Naive thymus-derived CD4-positive, alpha-beta T cell (primary cell): ENCODE measurements at places on chromosomes 11 and 22. TPM values are rescaled to one million over a fixed set of nuclear protein-coding genes. Genes with fewer than 3 reads are reported as not detected.

- DNase-seq, result no peak
- no peak overlapping the region for H3K27ac ChIP-seq
- no peak overlapping the region for H3K4me3 ChIP-seq
Observed at GRCh38 chr11:581342-581741, 5.1 kb downstream of the PHRF1 start.

DNA sequence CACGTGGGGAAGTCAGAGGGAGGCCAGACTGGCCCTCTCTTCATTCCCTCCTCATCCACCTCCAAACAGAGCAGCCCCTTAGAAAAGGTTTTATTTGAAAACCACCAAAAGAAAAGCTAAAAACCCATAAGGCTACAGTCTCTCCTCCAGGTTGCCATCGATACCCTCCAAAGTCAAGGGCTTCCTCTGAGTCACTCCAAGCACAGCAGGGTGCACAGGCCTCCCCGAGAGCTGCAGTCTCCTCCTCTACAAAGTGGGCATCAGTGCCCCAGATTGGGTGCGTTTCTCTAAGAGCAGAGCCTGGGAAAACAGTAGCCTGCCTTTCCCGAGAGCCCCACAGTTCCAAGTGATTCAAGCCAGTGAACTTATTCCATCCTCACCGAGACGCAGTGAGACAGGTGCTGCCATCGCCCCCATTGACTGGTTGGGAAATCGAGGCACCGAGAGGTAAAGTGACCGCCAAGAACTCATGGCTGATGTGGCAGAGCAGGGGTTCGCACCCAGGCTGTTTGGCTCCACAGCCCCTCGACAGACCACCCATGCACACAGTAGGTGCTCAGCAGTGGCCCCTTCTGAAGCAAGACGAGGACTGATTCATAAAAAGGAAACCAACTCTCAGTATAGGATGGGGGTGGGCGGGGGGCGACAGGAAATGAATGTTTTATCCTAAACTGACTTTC lies 91.7 kb upstream of the SHISAL1 start:
- DNase-seq, result no peak
- no peaks in the 10 kb centered on the region for H3K4me1 ChIP-seq
- H3K27me3 ChIP-seq, result no peaks in the 10 kb centered on the region
- H3K4me3 ChIP-seq, result no peak overlapping the region

DNA sequence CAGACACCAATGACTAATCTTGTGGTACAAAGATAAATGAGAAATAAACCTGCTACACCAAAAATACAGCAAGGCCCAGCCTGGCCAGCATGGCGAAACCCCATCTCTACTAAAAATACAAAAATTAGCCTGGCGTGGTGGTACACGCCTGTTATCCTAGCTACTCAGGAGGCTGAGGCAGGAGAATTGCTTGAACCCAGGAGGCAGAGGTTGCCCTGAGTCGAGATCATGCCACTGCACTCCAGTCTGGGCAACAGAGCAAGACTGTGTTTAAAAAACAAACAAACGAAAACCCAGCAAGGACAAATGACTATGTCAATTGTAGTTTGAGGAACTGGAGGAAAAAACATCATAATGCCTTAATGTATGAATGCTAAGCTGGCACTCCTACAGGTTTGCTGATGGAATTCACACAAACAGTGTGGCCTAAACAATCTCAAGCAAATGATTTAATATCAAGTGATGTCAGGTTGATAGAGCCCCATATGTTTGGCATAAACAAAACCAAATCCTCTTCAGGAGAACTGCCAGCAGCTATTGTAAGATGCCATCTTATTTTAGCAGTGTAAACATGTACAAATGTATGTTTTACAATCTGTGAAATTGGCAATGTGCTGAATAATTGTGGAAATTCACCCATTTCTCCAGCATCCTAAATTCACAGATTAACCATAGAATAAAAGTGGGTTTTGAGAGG lies 20.0 kb downstream of the MMP7 start:
- no peaks in the 10 kb centered on the region for H3K36me3 ChIP-seq
- no peak overlapping the region for H3K27ac ChIP-seq
- DNase-seq, result no peak
- no peak overlapping the region for H3K4me3 ChIP-seq
- no peaks in the 10 kb centered on the region for H3K4me1 ChIP-seq
- H3K27me3 ChIP-seq, result no peaks in the 10 kb centered on the region

GRCh38 chr11:20608934-20609333 lies 9.5 kb downstream of the SLC6A5 start:
- H3K36me3 ChIP-seq, result no peaks in the 10 kb centered on the region
- H3K27ac ChIP-seq, result no peak overlapping the region
- DNase-seq, result no peak
- no peaks in the 10 kb centered on the region for H3K4me1 ChIP-seq

DNA sequence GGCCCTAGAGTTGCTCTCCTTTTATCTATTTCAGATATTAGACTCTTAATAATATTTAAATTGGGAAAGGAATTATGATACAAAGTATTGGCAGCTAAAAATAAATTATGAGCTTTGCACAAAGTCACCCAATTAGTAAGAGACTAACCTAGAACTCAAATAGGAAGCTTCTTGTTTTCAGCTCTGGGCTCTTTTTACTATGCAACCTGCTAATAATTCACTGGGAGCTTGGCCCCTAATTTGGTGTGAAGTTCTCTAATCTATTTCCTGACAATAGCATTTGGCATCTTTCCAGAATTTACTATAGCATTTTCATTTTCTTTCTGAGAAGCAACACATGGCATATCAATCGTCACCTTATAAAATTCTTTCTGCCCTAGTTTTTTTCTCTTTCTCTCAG lies 727.7 kb upstream of the ANO5 start:
- DNase-seq, result no peak
- no peaks in the 10 kb centered on the region for H3K27me3 ChIP-seq
- H3K4me3 ChIP-seq, result no peak overlapping the region
- H3K4me1 ChIP-seq, result no peaks in the 10 kb centered on the region
- H3K27ac ChIP-seq, result no peak overlapping the region

GRCh38 chr22:36948273-36949225 lies 35.1 kb downstream of the CSF2RB start:
- no peaks in the 10 kb centered on the region for H3K4me1 ChIP-seq
- no peaks in the 10 kb centered on the region for H3K27me3 ChIP-seq
- DNase-seq, result no peak
- H3K36me3 ChIP-seq, result no peaks in the 10 kb centered on the region
- no peak overlapping the region for H3K27ac ChIP-seq
- no peak overlapping the region for H3K4me3 ChIP-seq

- H3K4me1 ChIP-seq, result no peaks in the 10 kb centered on the region
- no peak for DNase-seq
- no peaks in the 10 kb centered on the region for H3K27me3 ChIP-seq
- H3K4me3 ChIP-seq, result no peak overlapping the region
- no peak overlapping the region for H3K27ac ChIP-seq
- peaks cover 4% of the 10 kb centered on the region for H3K36me3 ChIP-seq
Observed at GRCh38 chr22:37616201-37617083, 7.8 kb downstream of the GGA1 start.

- DNase-seq, result no peak
- no peak overlapping the region for H3K27ac ChIP-seq
- no peaks in the 10 kb centered on the region for H3K27me3 ChIP-seq
- H3K4me1 ChIP-seq, result no peaks in the 10 kb centered on the region
Observed at GRCh38 chr11:3674189-3674588, 3.0 kb upstream of the CHRNA10 start.

- no peaks in the 10 kb centered on the region for H3K27me3 ChIP-seq
- H3K27ac ChIP-seq, result no peak overlapping the region
- no peak overlapping the region for H3K4me3 ChIP-seq
Observed at GRCh38 chr11:103928802-103929161, 107.7 kb upstream of the DDI1 start.

DNA sequence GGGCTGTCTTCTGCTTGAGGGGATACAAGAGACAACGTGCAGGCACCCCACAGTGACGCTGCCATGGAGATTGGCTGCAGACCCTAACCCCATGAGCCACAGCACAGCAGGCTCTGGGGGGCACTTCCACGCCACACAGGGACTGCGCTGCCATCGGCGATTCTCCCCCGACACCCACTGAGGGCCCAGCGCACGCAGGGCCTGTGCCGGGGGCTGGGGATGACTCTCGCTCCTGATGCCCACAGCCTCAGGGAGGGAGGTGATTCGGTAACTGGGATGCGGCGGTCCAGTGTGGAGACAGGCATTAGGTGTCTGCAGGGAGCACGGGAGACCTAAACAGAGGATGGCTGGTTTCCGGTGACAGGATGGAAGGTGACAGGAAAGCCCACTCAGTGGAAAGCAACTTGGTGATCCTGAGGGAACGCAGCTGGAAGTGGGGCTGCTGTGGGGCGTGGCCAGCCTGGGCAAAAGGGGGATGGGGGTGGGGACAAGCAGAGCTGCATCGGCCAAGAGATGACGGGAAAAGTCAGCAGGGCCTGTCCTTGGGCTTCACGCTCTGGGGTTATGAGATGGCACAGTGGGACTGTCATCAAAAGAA lies 37.7 kb downstream of the EFCAB6 start:
- H3K4me1 ChIP-seq, result no peaks in the 10 kb centered on the region
- H3K27me3 ChIP-seq, result no peaks in the 10 kb centered on the region
- H3K27ac ChIP-seq, result no peak overlapping the region
- no peak overlapping the region for H3K4me3 ChIP-seq
- DNase-seq, result no peak
- H3K36me3 ChIP-seq, result no peaks in the 10 kb centered on the region

DNA sequence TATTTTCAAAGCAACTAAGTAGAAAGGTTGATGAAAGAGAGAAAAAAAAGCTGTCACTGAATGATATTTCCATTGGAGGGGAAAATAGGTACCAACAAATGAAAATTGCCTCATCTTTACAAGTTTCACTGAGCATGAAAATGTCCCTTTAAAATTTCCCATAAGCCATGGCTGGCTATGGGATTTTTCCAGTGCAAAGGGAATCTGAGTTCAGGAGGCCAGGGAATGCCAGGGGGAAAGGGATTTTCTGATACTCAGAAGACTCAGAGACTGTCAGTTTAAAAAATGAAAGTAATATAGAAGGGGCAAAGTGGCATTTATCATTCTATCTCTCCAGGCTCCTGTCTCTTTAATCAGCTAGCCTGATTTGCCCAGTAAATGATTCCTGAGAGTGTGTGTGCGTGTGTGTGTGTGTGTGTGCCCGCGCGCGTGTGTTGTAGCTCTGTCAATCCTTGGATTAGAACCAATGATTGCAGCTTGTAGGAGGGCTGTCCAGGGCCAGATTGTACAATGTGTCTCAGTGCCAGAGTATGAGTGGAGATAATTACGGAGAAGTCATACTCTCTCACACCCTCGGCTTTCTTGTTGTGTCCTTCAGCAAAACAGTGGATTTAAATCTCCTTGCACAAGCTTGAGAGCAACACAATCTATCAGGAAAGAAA lies at the start of gene NTM:
Gene NTM (plus strand): TSS at position 526 of the 662 bp plus-strand sequence.
- no peaks in the 10 kb centered on the region for H3K4me1 ChIP-seq
- H3K4me3 ChIP-seq, result no peak within 1 kb of the TSS
- no peak for DNase-seq
- H3K27me3 ChIP-seq, result no peaks in the 10 kb centered on the region

DNA sequence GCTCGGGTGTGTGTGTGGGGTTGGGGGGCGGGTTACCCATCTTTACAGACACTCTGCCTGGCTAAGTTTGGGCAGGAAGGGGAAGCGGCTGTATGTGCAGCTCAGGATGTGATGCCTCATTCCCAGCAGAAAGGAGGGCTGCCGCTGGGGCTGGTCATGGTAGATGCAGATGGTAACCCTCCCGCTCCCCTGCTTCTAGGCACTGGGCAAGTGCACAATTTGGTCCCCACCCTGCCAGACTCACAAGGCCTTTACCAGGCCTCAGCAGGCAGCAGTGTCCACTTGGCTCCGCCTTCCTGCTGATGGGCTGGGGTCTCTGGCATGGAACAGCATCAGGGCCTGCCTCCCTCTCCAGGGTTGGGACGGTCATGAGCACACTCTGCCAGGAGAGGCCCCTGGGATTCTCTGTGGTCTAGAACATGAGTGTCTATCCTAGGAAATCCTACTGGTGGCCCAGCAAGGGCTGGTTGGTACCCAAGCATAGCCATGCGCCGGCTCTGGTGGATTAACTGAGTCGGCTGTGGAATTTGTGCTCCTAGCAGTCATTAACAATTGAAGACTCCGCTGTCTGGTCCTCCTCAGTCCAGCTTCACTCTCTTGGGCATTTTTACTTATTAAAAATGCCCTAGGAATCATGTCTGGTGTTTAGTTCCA lies 4.2 kb downstream of the LMO1 start:
- H3K27me3 ChIP-seq, result no peaks in the 10 kb centered on the region
- DNase-seq, result no peak
- H3K36me3 ChIP-seq, result no peaks in the 10 kb centered on the region
- H3K4me1 ChIP-seq, result peaks cover 10% of the 10 kb centered on the region
- no peak overlapping the region for H3K27ac ChIP-seq
- no peak overlapping the region for H3K4me3 ChIP-seq

- H3K27ac ChIP-seq, result no peak overlapping the region
- H3K27me3 ChIP-seq, result no peaks in the 10 kb centered on the region
- no peaks in the 10 kb centered on the region for H3K4me1 ChIP-seq
Observed at GRCh38 chr11:130452176-130452575, 3.7 kb downstream of the ADAMTS15 start.

GRCh38 chr11:103961010-103961409 lies 75.4 kb upstream of the DDI1 start:
- H3K4me1 ChIP-seq, result no peaks in the 10 kb centered on the region
- H3K36me3 ChIP-seq, result no peaks in the 10 kb centered on the region
- H3K4me3 ChIP-seq, result no peak overlapping the region

GRCh38 chr22:47113853-47114415 lies 351.5 kb downstream of the TBC1D22A start:
- DNase-seq, result no peak
- no peaks in the 10 kb centered on the region for H3K4me1 ChIP-seq
- no peak overlapping the region for H3K27ac ChIP-seq
- no peaks in the 10 kb centered on the region for H3K36me3 ChIP-seq
- no peak overlapping the region for H3K4me3 ChIP-seq
- no peaks in the 10 kb centered on the region for H3K27me3 ChIP-seq

DNA sequence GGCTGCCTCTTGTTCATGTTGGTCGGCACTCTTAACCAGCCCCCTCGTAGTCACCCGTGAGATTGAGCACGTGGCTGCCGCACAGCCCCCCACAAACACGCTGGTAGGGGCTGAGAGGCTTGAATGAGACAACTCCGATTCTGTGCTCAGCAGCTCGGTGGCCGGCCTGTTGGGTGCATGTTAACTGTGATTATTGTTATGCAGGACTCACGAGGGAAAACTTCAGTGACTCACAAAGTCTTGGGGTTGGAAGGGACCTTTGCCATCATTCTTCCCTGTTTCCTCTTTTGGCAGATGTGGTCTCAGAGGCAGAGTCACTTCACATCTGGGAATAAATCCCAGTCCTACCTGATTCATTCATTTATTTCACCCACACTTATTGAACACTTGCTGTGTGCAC lies 75.2 kb downstream of the ADAMTS15 start:
- H3K4me1 ChIP-seq, result no peaks in the 10 kb centered on the region
- no peak overlapping the region for H3K27ac ChIP-seq
- no peak for DNase-seq

The PNPLA5 gene
- total RNA-seq, result not detected

The CDC42EP1 gene
- 1.6 TPM for total RNA-seq

The HSPB2 gene
- not detected in 2 replicates for total RNA-seq

The C11orf87 gene
- not detected in 2 replicates for total RNA-seq

The APOL4 gene
- not detected for total RNA-seq

The RCOR2 gene
- not detected for total RNA-seq

The DDTL gene
- 4.9 TPM for total RNA-seq

The OR4A16 gene
- total RNA-seq, result not detected

The ROBO4 gene
- not detected for total RNA-seq

The NOX4 gene
- not detected in 2 replicates for total RNA-seq

The SLC17A6 gene
- not detected for total RNA-seq

The OR51I1 gene
- total RNA-seq, result not detected

The TRIM49 gene
- total RNA-seq, result not detected

The KDELR3 gene
- not detected for total RNA-seq

The TXN2 gene
- total RNA-seq, result 44.1 TPM

The CYTH4 gene
- total RNA-seq, result 227 TPM

The FOLH1 gene
- not detected for total RNA-seq
